ENCODE measurements at places on chromosomes 11 and 22.

DNA sequence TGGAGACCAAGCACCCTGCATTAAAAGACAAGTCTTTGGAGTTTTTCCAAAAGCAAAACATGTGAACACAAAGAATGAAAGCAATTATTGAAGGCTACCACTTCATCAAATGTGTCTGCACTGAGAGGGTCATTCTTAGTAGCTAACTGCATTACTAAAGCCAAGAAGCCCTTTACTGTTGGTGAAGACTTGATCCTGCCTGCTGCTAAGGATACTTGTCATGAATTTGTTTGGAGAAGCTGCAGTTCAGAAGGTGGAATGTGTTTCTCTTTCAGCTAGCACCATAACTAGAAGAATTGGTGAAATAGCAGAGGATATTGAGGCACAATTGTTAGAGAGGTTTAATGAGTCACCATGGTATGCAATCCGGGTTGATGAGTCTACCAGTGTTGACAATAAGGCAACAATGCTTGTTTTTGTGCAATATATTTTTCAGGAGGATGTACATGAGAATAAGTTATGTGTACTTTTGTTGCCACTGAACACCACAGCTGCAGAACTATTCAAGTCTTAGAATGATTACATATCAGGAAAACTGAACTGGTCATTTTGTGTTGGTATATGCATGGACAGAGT is 457.3 kb upstream of the ISX start:
- no peaks in the 10 kb centered on the region for H3K4me1 ChIP-seq
- H3K27me3 ChIP-seq, result no peaks in the 10 kb centered on the region
- H3K27ac ChIP-seq, result no peak overlapping the region
- no peak overlapping the region for H3K4me3 ChIP-seq
- no peak for DNase-seq

DNA sequence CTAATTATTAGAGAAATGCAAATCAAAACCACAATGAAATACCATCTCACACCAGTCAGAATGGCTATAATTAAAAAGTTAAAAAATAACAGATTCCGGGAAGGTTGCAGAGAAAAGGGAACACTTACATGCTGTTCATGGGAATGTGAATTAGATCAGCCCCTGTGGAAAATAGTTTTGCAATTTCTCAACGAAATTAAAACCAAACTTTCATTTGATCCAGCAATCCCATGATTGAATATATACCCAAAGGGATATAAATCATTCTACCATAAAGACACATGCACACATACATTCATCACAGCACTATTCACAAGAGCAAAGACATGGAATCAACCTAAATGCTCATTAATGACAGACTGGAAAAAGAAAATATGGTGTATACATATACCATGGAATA is 32.5 kb downstream of the NOX4 start:
- H3K4me1 ChIP-seq, result no peaks in the 10 kb centered on the region
- no peak for DNase-seq
- no peaks in the 10 kb centered on the region for H3K27me3 ChIP-seq

- H3K27me3 ChIP-seq, result peaks cover 2% of the 10 kb centered on the region
- no peak overlapping the region for H3K27ac ChIP-seq
- no peak overlapping the region for H3K4me3 ChIP-seq
- no peaks in the 10 kb centered on the region for H3K36me3 ChIP-seq
- H3K4me1 ChIP-seq, result no peaks in the 10 kb centered on the region
- no peak for DNase-seq
These were observed 73.2 kb downstream of the ARHGAP8 start for GRCh38 chr22:44825310-44826150.

- peak overlapping the region; percentile 97 for H3K4me3 ChIP-seq
- DNase-seq, result no peak
- H3K27ac ChIP-seq, result peak overlapping the region; percentile 44
- peaks cover 52% of the 10 kb centered on the region for H3K36me3 ChIP-seq
These were observed 826 bp upstream of the EEF1G start for GRCh38 chr11:62574363-62575071.

Data from thymus (tissue), 14 donors.